ENCODE measurements at places on chromosomes 16 and 17. TPM values are rescaled to one million over a fixed set of nuclear protein-coding genes. Genes with fewer than 3 reads are reported as not detected.

Gene C16orf87
- total RNA-seq, result 11.9 TPM

Gene GLIS2
- 1.7 TPM for total RNA-seq

Gene MEIOB
- not detected for total RNA-seq

Gene CTRB2
- total RNA-seq, result not detected

Gene ACTG1
- total RNA-seq, result 6,265 TPM

All from smooth muscle cell of bladder (primary cell).